B cell (primary cell): ENCODE measurements at places on chromosomes 2 and 18. TPM values are rescaled to one million over a fixed set of nuclear protein-coding genes. Genes with fewer than 3 reads are reported as not detected.
A peak's percentile ranks its signal among the peaks of the same experiment; 100 is the strongest.

Gene PTPRM
- polyA plus RNA-seq = 0.32 and 0.89 TPM in 2 replicates

Gene IRS1
- polyA plus RNA-seq = 3.3 and 3.8 TPM in 2 replicates

Gene LIPT1
- polyA plus RNA-seq = 12.2 and 17.1 TPM in 2 replicates

Gene SCYGR4
- not detected in 2 replicates for polyA plus RNA-seq

Gene CCL20
- 0.26 and 0.31 TPM in 2 replicates for polyA plus RNA-seq

Gene PARD3B
- not detected in 2 replicates for polyA plus RNA-seq

Gene PROM2
- 0.67 and 1.2 TPM in 2 replicates for polyA plus RNA-seq

Gene PSMA8
- 0.33 and 0.39 TPM in 2 replicates for polyA plus RNA-seq

Gene IL37
- not detected in 2 replicates for polyA plus RNA-seq

Gene DYNC2LI1
- polyA plus RNA-seq = 3.3 and 3.8 TPM in 2 replicates

Gene C2orf81
- polyA plus RNA-seq = 2.5 and 5.4 TPM in 2 replicates

DNA sequence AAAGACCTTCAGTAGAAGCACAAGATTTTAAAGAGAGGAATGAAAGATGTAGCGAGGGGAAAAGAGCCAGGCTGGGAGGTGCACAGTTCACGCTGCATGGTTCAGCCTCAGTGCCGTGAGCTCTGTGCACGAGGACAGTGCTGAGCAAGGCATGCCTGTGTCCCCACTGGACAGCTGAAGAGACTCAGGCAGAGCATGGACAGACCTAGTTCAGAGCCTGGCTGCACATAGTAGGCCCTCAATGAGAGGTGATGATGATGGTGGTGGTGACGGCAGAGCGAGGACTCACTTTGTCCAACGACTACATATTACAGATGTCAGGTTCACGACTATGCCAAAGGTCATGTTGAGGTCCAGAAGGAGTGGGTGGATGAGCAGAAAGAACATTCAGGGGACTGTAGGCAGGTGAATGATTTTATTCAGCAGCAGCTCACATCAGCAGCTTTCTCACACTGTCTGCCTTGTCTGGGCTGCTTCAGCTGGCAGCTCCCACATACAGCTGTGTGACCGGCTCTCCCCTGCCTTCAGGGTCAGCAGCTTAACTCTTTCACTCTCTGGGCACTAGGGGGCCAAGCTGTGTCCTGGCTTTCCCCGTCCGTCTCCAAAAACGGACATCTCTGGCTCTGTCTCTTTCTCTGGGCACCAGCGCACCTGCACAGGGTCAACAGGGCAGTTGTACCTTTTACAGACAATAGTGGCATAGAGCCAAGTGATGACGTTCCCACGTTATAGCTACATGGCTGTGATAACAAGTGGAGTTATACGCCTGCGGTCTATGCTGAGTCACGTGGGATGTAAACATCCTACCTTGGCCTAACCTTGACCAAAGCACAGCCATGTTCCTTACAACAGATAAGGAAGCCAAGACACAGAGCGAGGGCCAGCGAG, 128.8 kb upstream of the MSH6 start:
- DNase-seq = no peak

DNA sequence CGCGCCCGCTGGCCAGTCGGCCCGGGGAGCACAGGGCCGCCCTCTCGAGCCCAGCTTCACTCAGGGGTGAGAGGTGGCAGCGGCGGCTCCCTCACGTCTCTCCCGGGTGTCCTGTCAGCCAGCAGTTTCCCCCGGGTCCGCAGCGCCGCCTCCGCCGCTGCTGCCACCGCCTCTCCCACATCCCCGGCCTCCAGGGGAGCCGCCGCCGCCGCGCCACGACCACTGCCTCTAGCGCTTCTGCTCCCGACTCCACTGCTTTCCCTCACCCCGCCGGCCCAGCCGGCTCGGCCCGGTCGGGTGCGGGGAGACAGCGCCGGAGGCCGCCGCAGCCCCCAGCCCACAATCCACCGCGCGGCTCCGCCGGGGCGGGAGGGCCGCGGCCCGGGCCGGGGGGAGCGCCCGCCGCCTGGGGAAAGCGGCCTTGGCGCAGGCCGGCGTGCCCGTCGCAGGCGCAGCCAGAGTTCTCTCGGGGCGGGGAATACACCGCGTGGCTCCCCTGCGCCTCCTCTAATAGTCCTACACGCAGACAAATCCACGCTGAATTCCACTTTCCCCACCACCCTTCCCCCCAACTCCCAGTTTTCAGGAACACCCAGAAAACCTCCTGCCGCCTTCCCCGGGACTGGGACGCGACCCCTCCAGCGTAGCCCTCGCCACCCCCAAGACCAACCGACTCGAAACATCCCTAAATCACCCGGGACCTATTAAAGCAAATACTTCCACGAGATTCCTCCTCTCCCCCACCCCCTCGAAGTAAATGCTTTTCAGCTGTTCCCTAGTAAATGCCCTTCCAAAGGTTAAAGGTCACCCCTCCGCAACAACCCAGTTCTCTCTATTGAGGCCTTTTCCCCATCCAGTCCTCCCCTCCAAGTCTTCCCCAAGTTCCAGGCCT, at the start of gene VPS54:
Gene VPS54, minus strand, starts transcription at position 346 of the 892 bp plus-strand sequence. CDS start 35,429 bp downstream, outside the sequence.
- peak; percentile 79 for DNase-seq

GRCh38 chr2:216498070-216498378, 620 bp upstream of the RPL37A start:
- no peak for DNase-seq

DNA sequence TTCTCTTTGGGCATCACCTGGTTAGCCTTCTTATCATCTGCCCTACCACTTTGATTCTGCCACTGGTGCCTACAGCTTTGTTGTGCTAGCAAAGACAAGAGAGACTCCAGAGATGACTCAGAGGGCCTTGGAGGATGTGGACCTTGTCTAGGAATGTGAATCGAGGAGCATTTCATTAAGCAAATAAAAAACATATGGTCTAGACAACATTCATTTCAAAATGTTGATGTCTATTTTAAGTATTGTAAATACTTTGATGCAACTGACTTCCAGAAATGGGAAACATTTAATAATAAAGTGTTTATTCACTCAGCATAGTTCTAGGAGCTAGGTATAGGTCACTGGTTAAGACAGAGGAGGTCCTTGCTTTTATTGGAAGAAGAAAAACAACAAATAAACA, 195.5 kb downstream of the CDCA7 start:
- DNase-seq = no peak

- no peak for DNase-seq
Measured at GRCh38 chr18:10235661-10235952, 218.8 kb upstream of the APCDD1 start.

DNA sequence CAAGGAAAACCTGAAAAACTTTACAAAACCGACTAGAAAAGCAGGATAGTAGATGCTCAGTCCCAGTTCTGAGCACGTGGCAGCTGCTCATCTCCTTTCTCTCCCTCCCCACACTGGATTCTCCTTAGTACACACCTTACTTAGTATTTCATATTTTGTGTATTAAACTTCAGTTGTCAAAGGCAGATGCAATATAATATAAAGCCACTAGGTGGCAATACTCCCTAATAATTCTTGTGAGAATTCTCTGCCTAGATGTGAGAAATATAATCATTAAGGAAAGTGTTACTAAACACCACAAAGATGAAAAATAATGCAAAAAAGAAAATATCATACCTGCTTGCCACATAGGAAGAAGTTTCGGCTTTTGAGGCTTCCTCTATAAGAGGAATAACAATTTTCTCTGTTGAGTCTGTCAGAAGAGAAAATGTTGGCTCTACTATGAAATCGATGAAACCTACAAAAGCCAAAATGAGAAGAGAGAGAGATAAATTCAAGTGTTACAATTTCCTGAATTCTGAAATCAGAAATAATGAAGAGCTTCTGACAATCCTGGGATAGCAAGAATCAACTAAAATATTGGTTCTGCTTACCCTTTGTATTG, 200.6 kb downstream of the PPP1R1C start:
- peak; percentile 50 for DNase-seq

DNA sequence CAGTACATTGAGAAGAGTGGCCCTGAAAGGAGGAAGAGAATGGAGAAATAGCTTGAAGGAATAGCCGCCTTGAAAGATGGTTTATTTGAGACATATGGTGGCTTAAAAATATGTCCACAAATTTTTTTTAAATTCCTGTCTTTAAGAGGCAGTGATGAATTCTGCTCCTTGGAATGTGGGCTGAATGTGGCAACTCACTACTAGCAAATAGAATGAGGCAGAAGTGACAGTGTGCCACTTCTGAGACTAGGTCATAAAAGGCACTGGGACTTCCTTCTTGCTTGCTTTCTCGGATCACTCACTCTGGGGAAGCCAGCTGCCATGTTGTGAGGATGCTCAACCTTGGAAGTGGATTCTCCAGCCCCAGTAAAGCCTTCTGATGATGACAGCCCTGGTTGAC, 67.0 kb downstream of the FAM161A start:
- DNase-seq = no peak

GRCh38 chr2:220962556-220962955, 609.5 kb downstream of the EPHA4 start:
- no peak for DNase-seq

DNA sequence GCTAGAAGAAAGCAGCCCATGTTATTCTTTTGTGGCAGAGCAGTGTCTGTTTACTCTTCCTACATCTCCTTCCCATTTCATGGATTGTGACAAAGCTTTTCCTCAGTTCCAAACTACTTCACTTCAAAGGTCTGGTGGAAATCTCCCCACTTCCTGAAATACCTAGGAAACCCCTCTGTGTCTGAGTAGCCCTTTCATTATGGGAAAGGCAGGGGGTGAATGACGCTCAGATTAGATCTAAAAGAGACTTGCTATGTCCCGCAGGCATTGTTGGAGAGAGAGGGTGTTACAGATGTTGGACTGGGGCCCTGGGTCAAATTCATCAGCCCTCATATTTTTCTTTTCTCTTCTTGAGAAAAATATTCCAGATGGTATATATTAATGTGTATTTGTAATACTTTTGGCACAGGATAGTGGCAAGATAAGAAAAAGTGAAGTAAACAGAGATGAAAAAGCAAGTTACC, 675.0 kb downstream of the IRS1 start:
- no peak for DNase-seq

GRCh38 chr2:207416111-207416510, 113.7 kb upstream of the CREB1 start:
- DNase-seq = no peak

- DNase-seq = no peak
Measured at GRCh38 chr2:240437551-240437860, 2.0 kb downstream of the GPC1 start.

GRCh38 chr2:109630441-109631430, 16.6 kb downstream of the SOWAHC start:
- no peak for DNase-seq

DNA sequence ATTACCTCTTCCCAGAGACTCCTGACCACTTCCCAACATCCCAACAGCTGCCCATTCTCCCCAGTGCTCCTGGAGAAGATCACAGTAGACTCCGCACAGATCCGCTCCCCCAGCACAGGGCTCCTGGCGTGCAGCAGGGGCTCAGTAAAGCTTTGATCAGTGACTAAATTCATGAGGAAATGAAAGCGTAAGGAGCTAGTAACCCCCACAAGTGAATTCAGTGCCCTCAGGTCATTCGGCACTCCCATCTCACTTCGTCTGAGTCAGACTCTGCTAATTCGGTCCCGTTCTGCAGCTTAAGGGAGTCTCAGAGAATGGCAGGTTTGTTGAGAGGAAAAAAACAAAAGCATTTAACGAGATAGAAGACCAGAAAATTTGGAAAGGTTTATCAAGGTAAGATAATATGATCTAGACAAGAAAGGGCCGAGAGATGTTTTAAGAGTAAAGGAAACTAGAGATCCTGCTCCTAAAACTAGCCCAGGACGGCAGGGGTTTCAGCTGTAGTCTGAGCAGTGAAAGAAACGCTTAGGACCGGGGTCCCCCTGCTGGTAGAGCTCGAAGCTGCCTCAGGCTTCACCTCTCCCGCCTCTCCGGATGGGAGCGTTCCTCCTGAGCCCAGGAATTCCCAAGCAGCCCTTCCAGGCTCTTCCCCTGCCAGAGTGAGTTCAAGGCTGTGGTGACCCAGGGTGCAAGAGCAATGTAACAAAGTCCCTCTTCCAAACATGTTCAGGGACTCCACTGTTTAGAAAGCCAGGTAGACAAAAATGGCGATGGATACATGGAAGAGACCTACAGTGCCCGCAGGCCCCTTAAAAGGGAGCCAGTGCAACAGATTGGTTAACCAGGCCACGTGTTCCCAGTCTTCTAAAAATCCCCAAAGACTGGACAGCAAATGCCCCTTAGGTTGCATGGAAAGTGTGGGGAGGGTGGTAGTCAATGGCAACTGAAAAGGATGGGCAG, 127.3 kb downstream of the DNER start:
- DNase-seq = peak; percentile 23

DNA sequence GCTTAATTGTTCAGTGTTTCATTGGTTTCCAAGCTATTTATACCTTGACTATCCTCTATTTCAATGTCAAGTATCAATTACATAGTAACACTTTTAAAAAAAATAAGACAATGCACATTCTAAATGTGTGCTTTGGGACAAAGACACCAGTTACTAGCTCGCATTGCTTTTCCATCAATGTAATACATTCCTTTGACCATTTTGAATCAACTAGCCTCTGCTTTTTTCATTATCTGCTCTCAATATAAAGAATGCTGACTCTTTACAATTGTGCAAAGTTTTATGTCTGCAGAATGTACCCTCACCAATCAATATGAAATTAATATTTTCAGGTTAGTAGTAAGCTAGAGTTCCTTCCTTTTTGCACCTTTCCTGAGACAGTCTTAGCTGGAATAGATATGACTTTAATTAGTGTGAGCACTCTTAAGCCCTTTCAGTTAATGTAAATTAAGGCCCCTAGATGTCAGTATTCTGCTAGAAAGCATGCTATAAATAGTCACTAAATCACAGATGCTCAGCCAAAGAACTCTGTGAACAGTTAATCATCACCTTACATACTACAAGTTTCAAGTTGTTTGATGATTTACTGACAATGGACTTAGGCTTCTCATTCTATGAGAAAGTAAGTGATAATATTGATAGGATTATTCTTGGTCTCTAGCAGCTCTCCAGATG, 413.6 kb downstream of the PTH2R start:
- DNase-seq = no peak

- no peak for DNase-seq
Measured at GRCh38 chr18:45538444-45538843, 76.8 kb upstream of the SLC14A2 start.

DNA sequence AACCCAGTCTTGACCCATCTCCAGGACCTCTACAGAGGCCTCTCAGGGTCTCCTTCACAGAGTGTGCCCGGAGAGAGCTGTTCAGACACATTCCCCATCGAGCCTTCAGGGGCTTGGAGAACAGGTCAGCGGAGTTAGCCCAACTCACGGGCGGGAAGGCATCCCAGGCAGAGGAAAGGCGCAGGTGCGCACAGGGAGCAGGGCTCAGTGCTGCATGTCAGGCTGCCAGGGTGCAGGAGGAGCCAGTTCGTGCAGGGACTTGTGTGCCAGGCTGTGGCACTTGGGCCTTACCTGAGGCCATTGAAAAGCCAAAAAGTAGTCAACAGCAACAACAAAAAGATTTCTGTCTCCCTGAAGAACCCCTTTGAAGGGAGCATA, 104.0 kb downstream of the ITGB1BP1 start:
- no peak for DNase-seq

- DNase-seq = no peak
Measured at GRCh38 chr2:31998731-31999383, 12.0 kb downstream of the MEMO1 start.
